ENCODE measurements at places on chromosomes 5 and 9. TPM values are rescaled to one million over a fixed set of nuclear protein-coding genes. Genes with fewer than 3 reads are reported as not detected.

ENTREP1 gene
- 15.7 TPM for polyA plus RNA-seq

PDE6A gene
- polyA plus RNA-seq, result 0.04 TPM

TAF11L10 gene
- not detected for polyA plus RNA-seq

PAX5 gene
- 0.01 TPM for polyA plus RNA-seq

CNTNAP3B gene
- polyA plus RNA-seq, result 3.4 TPM

FOCAD gene
- 8.6 TPM for polyA plus RNA-seq

HINT1 gene
- 133 TPM for polyA plus RNA-seq

GPBP1 gene
- polyA plus RNA-seq, result 31.0 TPM

CERCAM gene
- polyA plus RNA-seq, result 5.3 TPM

GRCh38 chr9:129708793-129709192, 43.3 kb downstream of the PRRX2 start:
- DNase-seq, result no peak

GRCh38 chr5:54590824-54591223, 73.3 kb downstream of the SNX18 start:
- no peak for DNase-seq

DNA sequence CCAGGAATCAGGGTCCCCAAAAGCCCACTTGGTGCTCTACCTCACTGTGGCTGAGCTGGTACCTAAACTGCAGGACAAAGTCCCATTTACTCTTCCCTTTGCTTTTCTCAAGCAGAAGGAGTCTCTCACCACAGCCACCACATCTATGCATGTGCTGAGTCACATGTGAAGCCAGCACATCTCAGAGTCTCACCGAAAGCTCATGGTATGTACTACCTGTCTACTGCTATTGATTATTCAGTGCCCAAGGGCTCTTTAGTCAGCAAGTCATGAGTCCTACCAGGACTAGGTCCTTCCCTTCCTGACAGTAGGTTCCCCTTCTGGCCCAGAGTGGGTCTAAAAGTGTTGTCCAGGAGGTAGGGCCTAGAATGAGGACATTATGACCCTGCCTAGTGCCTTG, 130.7 kb upstream of the NTRK2 start:
- no peak for DNase-seq

- DNase-seq, result no peak
Measured at GRCh38 chr9:74887981-74888370, 255 bp upstream of the TRPM6 start.

DNA sequence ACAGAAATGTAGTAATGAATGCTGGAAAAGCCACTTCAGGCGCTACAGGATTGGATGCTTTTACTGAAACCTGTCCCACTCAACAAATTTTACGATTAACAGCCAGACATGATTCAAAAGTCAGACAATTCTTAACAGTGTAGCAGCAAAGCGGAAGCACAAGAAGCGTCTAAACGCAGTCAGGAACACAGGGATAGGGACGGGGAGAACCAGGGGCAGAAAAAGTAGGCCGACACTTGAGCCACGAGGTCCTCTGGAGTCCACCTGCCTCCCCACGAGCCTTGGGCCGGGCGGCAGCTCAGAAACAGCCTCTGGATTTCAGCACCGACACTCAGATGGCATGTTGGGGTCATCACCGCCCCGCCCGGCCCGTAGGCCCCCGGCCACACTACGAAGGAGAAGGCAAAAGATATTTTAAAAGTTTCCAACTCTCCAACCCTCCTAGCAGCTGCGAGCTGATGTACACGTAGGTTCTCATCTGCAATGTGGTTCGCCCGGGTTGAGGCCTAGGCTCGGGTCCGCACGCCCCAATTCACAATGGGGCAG, 615 bp downstream of the RACK1 start:
- no peak for DNase-seq

GRCh38 chr9:133655701-133656100, 19.5 kb downstream of the DBH start:
- no peak for DNase-seq

DNA sequence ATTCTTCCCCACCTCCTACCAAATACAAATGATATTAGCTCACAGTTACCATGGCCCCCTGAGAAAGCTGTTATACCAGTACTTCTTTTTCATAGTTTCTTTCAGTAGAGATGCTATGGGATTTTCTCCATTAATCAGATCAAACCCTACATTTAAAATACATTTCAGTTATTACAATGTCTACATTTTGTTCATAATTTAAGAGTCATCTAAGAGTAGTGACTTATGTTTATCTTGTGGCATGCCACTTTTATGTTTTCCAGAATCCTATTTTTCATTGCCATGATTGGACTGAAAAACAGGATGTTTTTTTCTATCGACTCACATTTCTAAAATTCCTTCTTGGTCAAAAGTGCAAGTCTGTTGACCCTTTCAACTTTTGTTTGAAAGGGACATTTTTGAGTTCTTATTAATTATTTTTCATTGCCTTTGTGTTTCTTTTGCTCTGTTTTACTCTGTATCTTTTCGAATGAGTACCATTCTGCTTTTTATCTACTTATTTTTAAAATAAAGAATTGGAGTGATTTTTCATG, 77.4 kb upstream of the ANXA1 start:
- no peak for DNase-seq

DNA sequence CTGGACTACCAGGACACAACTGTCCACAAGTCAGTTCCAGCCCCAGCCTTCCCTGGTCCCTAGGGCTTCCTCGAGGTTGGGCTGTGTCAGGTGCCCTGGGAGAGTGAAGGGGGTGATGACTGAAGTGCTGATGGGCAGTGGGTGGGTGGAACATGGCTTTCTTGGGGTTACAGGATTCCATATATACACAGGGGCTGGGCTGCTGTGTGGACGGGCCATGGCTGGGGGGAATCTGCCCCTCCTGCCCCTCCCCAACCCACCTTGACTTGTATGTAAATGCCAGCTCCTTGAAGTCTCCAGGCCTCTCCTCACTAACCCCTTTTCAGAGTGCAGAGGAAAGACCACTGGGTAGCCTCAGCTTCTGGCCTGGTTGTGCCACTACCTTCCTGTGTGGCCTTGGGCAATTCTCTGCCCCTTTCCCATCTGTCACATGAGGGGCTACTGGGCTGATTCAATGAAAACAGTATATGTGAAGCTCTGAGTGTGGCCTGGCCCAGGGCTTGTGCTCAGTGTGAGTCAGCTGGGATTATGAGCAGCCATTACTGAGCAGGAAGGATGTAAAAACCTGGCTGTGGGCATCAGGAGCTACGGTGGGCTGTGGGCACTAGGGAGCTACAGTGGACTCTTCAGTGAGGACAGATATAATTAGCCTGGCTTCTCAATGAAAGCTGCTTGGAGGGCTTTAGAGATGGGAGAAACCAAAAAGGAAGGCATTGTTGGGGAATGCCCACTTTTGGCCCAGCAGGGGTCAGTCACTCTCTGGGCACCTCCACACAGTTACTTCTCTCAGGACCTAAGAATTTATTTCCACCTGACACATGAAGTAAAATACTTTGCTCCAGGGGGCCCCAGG, 23.3 kb downstream of the PITX1 start:
- no peak for DNase-seq

DNA sequence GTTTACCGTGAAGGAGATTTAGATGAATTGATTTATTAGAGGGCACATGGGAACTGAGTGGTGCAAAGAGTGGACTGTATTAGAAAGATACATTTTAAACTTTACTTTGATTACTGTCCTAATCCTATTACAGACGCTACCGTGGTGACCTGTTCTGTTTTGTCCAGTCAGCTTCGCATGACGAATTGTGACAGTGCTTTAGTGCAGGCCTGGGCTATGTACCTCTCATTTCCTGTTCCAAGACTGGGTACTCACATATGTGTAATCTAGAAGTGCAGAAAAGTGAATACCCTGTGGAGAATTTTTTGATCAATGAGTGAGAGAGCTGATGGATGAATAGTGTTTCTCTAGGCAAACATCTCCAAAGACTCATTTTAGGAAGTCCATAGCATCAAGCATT, 385.9 kb downstream of the ANXA1 start:
- no peak for DNase-seq
